ENCODE measurements at places on chromosomes 11 and 22.

GRCh38 chr22:48591286-48592065 lies 1236.2 kb downstream of the BRD1 start:
- no peak for DNase-seq
- no peak overlapping the region for H3K4me3 ChIP-seq
- no peaks in the 10 kb centered on the region for H3K27me3 ChIP-seq

DNA sequence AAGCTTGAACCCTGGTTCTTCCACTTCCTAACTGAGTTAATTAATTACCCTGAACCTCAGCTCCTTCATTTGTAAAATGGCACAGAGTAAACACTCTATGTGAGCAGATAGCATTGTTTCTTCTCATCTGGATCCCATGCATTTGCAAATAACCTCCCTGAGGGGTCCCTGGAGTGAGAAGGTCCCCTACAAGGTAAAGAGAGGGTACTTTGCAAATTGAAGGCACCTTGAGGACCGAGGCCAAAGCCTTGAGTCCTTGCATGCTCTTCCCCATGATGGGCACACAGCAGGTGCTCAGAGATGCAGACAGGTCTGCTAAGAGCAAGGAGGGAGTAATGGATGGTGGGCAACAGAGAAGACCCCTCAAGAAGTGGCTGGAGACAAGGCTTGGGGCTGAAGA lies 33.2 kb downstream of the OTOG start:
- no peaks in the 10 kb centered on the region for H3K27me3 ChIP-seq
- no peaks in the 10 kb centered on the region for H3K4me1 ChIP-seq
- no peaks in the 10 kb centered on the region for H3K36me3 ChIP-seq
- no peak overlapping the region for H3K4me3 ChIP-seq

GRCh38 chr22:40857309-40857855 lies 434 bp downstream of the XPNPEP3 start:
- H3K4me1 ChIP-seq: peaks cover 27% of the 10 kb centered on the region
- DNase-seq: no peak
- no peaks in the 10 kb centered on the region for H3K27me3 ChIP-seq
- H3K4me3 ChIP-seq: peak overlapping the region; percentile 90
- peak overlapping the region; percentile 99 for H3K27ac ChIP-seq
- peaks cover 3% of the 10 kb centered on the region for H3K36me3 ChIP-seq

DNA sequence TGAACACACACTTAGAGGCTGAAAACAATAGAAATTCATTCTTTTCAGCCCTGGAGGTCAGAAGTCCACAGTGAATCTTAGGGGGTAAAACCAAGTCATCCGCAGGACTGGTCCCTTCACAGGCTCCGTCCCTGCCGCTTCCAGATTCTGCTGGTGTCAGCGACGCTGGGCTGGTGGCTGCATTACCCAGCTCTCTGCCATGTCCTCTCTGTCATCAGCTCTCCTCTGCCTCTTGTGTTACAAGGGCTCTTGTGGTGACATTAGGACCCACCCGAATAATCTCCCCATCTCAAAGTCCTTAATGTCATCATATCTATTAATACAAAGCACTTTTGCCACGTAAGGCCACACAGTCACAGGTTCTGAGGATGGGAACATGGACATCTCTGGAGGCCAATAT lies 47.7 kb upstream of the ANO1 start:
- no peaks in the 10 kb centered on the region for H3K4me1 ChIP-seq
- no peaks in the 10 kb centered on the region for H3K36me3 ChIP-seq
- DNase-seq: no peak
- no peak overlapping the region for H3K27ac ChIP-seq
- H3K4me3 ChIP-seq: no peak overlapping the region

DNA sequence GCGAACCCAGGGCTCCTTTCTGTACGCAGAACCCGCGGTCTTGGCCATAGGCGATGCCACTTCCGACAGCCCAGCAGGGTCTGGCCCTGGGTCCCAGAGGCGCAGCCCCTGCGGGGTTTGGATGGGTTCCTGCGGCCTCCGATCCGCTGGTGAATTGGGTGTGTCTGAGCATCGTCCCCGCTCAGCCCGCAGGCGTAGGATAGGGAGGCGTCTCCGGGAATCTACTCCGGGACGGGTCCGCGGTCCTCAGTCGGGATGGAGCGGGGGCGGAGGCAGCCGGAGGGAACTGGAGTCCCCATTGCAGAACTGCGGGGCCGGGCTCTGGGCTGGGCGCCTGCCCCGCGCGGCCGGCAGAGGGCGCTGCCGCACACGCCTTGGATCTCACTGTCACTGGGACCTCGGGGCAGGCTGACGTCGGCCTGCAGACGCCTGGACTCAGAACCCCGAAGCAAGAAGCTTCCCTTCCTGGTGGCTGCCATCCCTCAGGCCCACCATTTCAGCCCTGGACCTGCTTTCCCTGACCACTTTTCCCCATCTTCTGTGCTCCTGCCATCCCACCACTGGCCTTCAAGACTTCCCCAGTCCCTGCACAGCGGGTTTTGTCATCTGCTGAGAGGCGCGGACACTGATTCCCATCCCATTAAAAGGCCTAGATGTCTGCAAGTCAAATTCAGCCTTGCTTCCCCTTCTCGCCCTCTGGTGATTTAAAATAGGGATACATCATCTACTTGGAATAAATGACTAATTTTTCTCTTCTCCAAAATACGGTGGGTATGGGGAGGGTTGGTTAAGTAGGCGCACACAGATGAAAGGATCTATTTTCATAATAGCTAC lies 38.3 kb upstream of the CREB3L1 start:
- peaks cover 20% of the 10 kb centered on the region for H3K4me1 ChIP-seq
- H3K27me3 ChIP-seq: no peaks in the 10 kb centered on the region
- DNase-seq: peak; percentile 93
- H3K4me3 ChIP-seq: peak overlapping the region; percentile 36
- no peaks in the 10 kb centered on the region for H3K36me3 ChIP-seq

DNA sequence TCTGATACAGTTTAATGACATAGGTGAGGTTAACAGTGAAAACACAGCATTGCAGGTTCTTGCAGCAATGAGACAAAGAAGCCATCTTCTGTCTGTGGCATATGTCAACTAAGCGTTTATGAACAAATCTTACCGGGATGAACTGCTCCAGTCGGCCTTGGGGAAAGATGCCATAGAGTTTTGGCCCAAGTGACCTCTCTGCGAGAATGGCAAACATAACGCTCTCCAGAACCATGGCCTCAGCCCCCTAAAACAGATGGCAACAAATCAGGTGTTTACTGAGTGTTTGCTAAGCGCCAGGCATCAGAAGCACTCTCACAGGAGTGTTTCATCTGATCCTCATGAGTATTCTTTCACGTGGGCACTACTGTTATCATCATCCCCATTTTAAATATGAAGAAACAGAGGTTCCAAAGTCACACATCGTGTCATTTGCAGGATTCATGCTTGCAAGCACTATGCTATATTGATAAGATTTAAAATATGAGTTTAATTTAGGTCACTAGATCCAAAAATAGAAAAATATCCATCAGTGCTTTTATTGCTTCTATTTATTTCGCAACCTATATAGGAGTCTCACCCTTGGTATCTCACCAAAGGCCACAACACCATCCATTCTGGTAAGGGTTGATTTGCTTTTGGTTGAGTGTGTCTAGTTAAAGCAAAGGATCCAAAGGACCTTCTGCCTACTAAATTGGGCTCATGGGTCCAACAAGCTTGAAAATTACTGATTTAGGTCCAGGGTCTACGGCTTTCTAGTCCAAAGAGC lies 35.9 kb downstream of the TCIRG1 start:
- no peak overlapping the region for H3K4me3 ChIP-seq
- no peak overlapping the region for H3K27ac ChIP-seq
- DNase-seq: no peak
- H3K27me3 ChIP-seq: no peaks in the 10 kb centered on the region
- H3K36me3 ChIP-seq: peaks cover 43% of the 10 kb centered on the region
- H3K4me1 ChIP-seq: no peaks in the 10 kb centered on the region

GRCh38 chr22:45445031-45445710 lies 31.7 kb downstream of the RIBC2 start:
- no peaks in the 10 kb centered on the region for H3K36me3 ChIP-seq
- DNase-seq: no peak
- H3K27me3 ChIP-seq: no peaks in the 10 kb centered on the region
- H3K27ac ChIP-seq: no peak overlapping the region

DNA sequence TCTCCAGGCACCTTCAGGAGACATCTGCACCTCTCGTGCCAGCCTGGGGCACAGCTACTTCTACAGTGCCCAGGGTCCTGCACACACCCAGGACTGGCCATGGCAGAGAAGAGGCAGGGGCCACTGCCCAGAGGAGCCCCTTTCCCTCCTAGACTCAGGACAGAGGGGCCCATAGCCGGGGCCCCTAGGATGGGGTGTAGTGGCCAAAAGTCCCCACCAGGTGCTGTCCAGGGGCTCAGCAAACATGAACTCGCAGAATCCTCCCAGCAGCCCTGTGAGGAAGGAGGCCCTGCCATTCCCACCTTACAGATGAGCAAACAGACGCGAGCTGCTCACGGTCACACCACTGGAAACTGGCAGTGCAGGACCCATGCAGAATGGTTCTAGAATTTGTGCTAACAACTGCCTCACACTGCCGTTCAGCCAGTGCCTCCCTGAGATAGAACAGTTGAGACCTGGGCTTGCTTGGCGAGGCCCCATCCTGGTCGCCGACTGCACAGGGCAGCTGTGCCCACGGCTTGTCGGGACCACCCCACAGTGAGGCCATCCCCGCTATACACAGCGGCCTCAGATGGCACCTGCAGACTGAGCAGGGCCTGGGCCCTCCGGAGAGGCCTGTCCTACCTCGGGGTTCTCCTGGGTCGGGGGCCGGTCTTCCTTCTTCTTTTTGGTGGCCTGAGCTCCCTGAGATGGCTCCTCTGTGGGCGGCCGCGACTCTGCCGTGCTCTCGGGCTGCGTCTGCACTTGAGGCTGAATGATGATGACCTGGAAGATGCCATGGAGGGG lies 96.4 kb downstream of the PHF21B start:
- no peak overlapping the region for H3K4me3 ChIP-seq
- H3K4me1 ChIP-seq: no peaks in the 10 kb centered on the region
- no peaks in the 10 kb centered on the region for H3K27me3 ChIP-seq
- H3K36me3 ChIP-seq: no peaks in the 10 kb centered on the region
- DNase-seq: no peak
- no peak overlapping the region for H3K27ac ChIP-seq

GRCh38 chr11:98630736-98631135 lies 390.0 kb upstream of the CNTN5 start:
- H3K27me3 ChIP-seq: no peaks in the 10 kb centered on the region
- H3K27ac ChIP-seq: no peak overlapping the region
- no peak overlapping the region for H3K4me3 ChIP-seq
- H3K36me3 ChIP-seq: no peaks in the 10 kb centered on the region
- no peak for DNase-seq
- no peaks in the 10 kb centered on the region for H3K4me1 ChIP-seq

DNA sequence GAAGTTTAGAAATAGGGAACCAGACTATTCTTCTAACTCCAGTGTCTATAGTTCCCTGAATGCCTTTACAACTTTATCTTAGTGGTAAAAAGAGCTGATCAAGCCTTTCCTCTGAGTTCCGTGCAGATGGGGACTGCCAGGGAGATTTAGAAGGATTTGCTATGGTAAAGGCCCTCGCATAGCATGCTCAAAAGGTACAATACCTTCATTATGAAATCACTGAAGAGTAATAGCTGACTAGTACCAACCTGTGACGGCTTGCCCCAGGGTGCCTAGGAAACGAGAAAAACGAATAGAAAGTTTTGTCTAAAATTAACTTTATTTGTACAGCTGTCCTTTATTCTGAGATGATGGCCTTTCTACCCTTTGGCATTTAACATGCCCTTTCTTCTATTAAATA lies 150.1 kb upstream of the ARHGAP42 start:
- H3K27ac ChIP-seq: no peak overlapping the region
- H3K4me1 ChIP-seq: no peaks in the 10 kb centered on the region
- H3K4me3 ChIP-seq: no peak overlapping the region

- peaks cover 16% of the 10 kb centered on the region for H3K4me1 ChIP-seq
- no peak for DNase-seq
- H3K36me3 ChIP-seq: no peaks in the 10 kb centered on the region
- no peaks in the 10 kb centered on the region for H3K27me3 ChIP-seq
These were observed 1.5 kb downstream of the LARGE1 start for GRCh38 chr22:33918676-33919365.

DNA sequence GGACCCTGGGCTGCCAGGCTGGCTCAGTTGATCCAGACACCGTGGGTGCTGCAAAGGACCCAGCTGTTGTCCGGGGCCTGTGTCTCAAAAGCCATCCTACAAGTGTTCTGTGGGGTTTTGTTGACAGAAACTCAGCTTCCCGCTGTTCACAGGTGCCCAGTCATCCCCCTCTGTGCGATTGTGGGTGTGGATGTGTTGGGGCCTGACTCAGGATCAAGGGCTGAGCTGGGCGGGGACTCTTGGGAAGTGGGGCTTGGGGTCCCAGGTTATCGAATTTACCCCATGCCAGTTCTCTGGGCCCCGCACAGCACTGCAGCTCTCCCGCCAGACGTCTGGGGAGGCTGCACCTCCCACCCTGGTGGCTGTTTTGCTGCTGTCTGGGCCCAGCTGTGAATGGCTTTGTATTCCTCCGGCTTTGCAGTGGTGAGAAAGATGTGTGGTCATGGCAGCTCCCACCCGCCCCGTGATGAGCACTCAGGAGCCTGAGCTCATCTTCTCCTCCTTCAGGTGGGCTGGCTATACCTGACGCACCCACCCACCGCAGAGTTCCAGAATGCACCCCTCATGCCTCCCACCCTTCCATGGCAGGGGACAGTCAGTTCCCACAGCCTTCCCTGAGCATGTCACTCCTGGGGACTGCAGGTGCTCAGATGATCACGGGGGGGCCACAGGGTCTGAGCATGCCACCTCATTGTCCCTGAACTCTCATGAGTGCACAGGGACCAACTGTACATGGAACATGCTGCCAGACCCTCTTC lies 3.6 kb upstream of the AP2A2 start:
- H3K4me1 ChIP-seq: no peaks in the 10 kb centered on the region
- H3K4me3 ChIP-seq: no peak overlapping the region
- no peak overlapping the region for H3K27ac ChIP-seq

DNA sequence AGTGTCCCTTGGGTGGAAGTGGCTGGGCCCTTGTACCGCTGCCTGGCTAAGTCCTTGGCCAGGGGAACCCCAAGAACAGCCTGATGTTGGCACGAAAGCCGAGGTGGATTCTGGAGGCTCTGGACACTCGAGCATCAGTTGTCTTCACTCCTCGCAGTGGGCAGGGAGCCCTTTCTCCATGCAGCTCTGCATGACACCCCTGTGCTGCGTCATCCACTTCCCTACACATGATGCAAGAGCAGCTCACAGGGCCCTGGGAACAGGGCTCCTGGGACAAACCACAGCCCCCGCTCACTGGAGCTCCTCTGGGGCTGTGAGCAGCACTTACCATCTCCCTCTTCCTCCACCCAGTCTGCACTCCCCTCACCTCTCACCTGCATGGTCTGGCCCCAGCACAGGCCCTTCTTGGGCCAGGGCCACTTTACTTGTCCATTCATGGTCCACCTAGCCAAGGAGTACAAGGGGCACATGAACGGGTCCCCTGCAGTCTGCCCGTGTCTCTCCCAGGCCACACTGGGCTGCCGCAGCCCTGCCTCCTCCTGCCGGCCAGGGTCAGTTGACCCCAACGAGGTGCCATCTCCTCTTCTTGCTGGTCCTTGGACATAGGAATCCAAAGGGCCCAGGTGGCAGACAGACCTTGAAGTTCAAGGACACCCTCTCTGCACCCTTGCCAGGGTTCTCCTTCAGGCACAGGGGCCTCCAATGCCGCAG lies 66.5 kb downstream of the IGF2 start:
- H3K27me3 ChIP-seq: peaks cover 22% of the 10 kb centered on the region
- H3K4me3 ChIP-seq: no peak overlapping the region
- H3K27ac ChIP-seq: no peak overlapping the region
- no peaks in the 10 kb centered on the region for H3K4me1 ChIP-seq

GRCh38 chr11:132821499-132821898 lies 710.8 kb downstream of the OPCML start:
- H3K27me3 ChIP-seq: no peaks in the 10 kb centered on the region
- H3K27ac ChIP-seq: no peak overlapping the region
- no peaks in the 10 kb centered on the region for H3K4me1 ChIP-seq
- H3K36me3 ChIP-seq: no peaks in the 10 kb centered on the region
- no peak for DNase-seq

Data from cardiac muscle cell (in vitro differentiated cells and primary cell).